ENCODE measurements at places on chromosomes 6 and 20.

DNA sequence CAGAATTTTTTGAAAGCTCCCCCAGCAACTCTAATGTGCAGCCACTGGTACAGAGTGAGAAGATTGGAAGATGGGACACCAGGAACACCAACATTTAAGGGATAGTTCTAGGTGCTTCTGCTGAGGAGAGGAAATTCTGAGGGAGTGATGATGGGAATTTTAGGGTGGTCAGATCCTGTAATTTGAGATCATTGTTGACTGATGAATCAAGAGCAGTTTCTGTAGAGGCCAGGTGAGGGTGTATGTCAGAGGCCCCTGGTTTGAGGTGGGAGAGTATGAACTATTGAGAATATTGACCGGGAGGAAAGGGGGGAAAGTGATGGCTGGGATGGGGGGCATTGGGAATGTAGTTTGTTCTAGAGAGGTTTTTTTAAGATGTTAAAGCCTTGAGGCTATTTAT, 47.2 kb downstream of the PTPRA start:
- DNase-seq = no peak

GRCh38 chr6:149990661-149991471, 27.1 kb downstream of the ULBP1 start:
- DNase-seq = no peak

DNA sequence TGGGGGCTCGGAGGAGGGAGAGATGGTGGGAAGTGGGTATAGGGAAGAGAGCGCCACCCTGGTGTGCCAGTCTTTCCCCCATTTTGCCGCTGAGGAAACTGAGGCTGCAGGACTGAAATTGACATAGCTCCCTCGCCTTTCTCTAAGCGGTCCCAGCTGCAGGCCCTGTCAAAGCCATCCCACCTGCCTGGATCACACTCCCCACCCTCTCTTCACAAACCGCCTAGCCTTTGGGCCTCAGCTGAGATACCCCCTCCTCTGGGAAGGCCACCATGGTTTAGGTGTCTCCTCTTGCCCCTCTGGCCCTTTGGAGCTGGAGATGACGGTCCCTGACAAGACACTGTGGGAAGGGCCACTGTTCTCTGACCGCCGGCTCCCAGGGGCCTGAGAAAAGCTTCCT, 16.9 kb downstream of the SRC start:
- no peak for DNase-seq

- no peak for DNase-seq
Measured at GRCh38 chr20:37233548-37234253, 27.9 kb downstream of the GHRH start.

- DNase-seq = no peak
Measured at GRCh38 chr6:73943930-73944652, 248.1 kb downstream of the CD109 start.

DNA sequence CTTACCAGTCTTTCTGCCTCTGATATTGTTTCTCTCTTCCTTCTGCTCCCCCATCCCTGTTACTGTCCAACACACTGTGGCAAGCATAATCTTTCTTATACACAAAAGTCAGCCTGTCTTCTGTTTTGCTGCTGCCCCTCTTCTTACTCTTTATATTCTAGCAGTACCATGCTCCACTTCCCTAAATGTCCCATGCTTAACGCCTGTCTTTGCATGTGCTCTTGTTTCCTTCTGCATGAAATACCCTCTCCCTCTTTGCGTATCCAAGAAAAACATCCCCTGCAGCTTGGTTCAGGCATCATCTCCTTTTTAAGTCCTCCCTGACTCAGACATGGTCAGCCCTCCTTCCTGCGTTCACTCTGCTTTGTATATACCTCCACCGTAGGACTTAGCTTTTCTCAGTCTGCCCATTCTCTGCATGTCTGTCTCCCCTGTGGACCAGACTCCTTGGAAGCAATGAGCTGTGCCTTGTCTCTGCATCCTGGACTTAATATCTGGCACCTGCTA, 103.9 kb downstream of the CTNNBL1 start:
- DNase-seq = no peak

Data from esophagus squamous epithelium (tissue), 5 donors.